ENCODE measurements at places on chromosomes 1 and 21.

- no peak for DNase-seq
These were observed 1.1 kb downstream of the UBE2J2 start for GRCh38 chr1:1272341-1273208.

GRCh38 chr21:37199057-37199924, 67.8 kb downstream of the VPS26C start:
- DNase-seq: no peak

DNA sequence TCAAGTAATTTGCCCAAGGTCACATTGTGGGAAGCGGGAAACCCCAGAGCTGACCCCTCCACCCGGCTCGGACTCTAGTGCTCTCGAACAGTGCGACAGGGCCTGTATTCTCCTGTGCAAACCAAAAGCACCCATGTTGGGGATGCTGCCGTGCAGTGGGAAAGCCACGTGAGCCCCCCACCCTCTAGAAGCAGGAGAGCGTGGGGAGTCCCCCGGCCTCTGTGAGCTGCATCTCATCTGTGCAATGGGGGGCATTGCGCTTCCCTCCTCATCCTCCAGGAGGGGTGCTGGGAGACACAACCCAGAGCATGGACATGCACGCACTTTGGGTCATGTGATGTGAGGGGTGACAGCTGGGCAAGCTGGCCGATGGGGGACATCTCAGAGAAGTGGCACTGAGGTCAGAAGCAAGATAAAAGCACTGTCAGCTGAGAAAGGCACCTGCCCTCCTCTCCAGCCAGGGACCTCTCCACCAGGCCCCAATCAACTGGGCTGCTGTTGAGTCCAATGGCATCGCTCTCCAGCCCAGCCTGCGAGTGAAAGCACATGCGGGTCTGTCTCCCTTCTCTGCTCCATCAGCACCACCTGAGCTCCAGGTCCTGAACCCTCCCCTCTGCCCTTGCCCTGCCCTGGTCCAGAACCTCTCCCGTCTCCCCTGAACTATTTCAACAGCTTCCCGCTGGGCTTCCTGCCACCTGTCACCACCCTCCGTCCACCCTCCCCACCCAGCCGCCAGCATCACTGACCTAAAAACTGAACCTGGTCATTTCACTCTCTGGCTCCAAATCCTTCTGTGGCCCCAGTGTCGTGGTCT, 76.4 kb upstream of the IFFO2 start:
- no peak for DNase-seq

DNA sequence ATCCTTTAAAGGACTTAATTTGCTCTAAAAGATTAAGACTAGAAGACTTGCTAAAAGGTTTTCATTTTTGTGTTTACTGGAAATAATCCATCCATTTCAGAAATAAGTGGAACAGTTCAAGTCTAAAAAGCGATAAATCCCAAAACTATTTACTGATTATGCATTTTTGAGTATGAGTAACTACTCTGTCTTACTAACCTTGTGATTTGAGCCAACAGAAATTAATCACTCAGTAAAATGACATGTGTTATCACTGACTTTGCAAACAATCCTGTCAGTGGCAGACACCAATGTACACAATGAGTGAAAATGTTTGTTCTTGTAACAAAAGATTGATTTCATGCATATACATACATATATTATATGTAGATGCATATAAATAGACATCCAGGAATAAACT, 218.0 kb downstream of the DENND1B start:
- no peak for DNase-seq

GRCh38 chr1:95041491-95042165, 31.1 kb downstream of the ALG14 start:
- DNase-seq: peak; percentile 86

DNA sequence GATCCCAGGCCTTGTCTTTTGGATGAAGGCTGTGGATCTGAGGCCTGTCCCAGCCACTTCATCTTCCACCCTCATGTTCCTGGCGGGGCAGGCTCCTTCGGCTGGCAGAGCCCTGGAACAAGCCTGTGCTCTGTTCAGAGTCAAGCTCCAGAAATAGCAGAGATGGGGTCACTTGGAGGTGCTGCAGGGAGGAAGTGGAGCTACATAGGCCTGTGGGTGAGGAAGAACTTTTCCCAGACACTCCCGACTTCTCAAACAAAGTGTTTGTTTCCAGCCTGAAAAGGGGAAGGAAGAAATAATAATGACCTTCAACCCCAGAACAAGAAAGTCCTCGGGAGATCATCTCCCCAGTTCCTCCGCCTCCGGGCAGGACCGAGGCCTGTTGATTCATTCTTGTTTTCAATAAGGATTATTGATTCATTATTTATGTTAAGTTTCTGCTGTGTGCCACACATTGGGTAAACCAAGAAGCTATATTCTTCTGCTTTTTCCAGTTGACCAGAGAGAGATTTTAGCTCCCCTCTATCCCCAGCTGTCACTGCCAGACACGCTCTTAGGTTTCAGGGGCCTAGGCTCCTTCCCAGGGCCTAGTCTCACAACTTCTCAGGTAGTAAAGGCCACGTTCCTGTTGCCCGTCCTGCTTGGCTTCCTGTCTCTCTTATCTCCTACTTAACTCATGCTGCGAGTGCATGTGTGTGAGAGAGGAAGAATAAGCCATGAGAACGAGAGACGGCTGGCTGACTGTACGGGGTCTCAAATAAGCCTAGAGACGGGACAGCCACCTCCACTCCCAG, 16.9 kb downstream of the IKBKE start:
- no peak for DNase-seq

- DNase-seq: no peak
These were observed 352.5 kb downstream of the NUF2 start for GRCh38 chr1:163674236-163674635.

DNA sequence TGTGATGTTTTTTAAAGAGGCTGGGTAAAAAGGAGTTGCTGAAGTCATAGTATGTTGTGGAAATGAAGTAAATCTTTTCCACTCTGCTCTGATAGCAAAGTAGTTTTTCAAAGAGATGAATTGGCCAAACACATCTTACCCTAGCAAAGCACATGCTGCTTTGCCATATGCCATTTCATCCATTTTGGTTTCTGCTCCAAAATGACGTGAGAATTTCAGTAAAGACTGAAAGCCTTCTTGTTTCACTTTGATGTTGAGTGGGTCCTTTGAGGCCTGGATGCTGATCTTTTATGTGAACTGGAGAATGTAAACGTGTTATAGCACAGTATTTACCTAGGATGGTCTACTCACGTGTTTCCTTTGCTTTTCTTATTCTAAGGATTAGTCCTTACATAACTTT, 73.3 kb upstream of the PGD start:
- no peak for DNase-seq

- DNase-seq: no peak
These were observed 23.9 kb upstream of the PRSS38 start for GRCh38 chr1:227791425-227792143.

GRCh38 chr1:171434717-171435346, 50.5 kb upstream of the PRRC2C start:
- no peak for DNase-seq

DNA sequence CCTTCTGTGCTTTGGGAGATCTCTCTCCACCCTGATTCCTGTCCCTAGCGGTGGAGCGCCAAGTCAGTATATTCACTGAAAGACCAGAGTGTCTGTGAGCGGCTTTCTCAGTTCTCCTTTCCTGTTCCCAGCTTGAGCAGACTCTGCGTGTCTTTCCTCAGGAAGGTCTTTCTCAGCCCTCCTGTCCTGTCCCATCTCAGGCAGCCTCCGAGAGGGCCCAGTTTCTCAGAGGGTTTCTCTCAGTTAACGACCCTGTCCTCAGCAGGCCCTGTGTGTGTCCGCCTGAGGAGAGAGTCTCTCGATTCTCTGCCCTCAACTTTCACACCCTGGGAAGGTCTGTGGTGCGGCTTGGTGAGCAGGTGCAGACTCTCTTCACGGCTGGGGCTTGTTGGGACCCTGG, 34.0 kb upstream of the CHIT1 start:
- DNase-seq: no peak

- DNase-seq: no peak
These were observed 170.7 kb downstream of the NEGR1 start for GRCh38 chr1:72111662-72112061.

- DNase-seq: no peak
These were observed 1510.3 kb downstream of the AMY1C start for GRCh38 chr1:105260001-105260400.

DNA sequence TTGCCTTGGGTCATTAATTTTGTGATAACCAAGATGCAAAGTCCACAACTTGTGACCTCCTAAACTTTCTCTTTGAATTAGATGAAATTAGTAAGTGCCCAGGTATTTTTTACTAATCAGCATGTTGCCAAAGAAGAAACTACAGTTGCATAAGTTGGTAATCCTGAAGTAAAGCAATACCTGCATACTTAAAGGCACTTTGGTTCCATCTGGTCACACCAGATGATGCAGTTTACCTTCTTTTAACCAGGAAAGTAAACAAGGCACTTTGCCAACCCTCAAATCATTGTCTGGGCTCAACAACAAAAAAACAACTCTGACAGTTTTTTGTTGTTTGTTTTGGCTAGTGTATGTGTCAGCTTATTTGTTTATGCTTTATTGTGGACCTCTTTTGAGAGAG, 55.5 kb upstream of the DYNLT5 start:
- DNase-seq: no peak

DNA sequence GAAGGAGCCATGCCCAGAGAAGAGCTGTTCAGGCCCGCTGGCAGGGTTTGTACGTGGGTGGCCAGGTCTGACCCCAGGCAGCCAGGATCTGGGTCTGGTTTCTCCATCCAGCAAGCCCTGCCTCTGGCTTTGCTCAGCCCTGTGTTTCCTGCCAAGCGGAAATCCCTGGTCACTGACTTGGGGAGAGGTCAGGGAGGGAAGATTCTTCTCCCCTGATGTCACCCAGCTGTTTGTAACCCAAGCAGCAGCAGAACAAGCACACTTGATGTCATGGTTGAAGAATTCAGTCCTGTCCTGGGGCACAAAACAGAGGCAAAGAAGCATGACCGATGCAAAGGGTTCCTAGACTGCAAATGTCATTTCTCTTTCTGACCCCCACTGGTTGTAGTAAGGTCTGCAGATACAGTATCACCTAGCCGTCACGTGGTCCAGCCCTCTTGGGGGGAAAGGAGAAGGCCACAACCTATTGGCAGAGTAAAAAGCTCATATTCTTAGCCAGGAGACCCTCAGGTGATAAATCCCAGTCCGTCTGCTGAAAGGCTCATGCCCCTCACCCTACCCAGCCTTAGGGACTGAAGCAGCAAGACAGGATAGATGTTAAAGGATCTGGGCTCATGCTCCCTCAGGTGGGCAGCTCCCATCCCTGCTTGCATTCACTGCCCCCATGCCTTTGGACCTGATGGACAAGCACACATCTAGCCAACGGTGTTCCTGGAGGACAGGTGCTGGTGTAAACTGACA, 120.9 kb downstream of the SYT2 start:
- DNase-seq: no peak

- DNase-seq: no peak
These were observed 550 bp upstream of the NFYC start for GRCh38 chr1:40690771-40691537.

- DNase-seq: no peak
These were observed 149.1 kb upstream of the L1TD1 start for GRCh38 chr1:62045574-62045973.

DNA sequence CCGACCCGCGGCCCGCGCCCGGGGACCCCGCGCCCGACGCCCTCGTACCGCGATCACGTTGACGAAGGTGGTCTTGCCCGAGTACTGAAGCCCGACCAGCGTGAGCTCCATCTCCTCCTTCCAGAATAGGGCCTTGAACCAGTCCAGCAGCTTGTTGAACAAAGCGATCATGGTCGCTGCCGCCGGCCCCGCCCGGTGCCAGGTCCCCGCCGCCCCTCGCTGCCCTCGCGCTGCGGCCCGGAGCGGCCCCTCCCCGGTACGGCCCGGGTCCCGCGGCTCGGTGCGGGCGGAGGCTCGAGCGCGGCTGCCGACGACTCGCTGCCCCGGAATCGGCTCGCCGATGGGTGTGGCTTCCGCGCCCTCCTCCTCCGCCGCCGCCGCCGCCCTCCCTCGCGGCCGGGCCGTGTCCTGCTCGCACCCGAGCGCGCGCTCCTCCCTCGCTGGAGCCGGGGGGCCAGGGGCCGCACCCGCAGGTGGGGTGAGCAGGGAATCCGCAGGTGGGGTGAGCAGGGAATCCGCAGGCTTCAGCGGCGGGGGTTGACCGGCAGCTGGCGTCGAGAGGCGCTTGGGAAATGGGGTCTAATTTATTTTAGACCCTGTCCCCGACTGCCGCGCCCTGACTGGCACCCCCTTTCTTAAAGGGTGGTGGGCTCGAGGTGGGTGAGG, at the start of gene ARL8A:
ARL8A (minus strand) TSS at position 336 of the 666 bp plus-strand sequence; CDS start at position 171, 165 bp downstream.
- no peak for DNase-seq

GRCh38 chr1:35461966-35462651, 95.1 kb downstream of the KIAA0319L start:
- no peak for DNase-seq

- no peak for DNase-seq
These were observed 28.4 kb downstream of the IER5 start for GRCh38 chr1:181116819-181117390.

DNA sequence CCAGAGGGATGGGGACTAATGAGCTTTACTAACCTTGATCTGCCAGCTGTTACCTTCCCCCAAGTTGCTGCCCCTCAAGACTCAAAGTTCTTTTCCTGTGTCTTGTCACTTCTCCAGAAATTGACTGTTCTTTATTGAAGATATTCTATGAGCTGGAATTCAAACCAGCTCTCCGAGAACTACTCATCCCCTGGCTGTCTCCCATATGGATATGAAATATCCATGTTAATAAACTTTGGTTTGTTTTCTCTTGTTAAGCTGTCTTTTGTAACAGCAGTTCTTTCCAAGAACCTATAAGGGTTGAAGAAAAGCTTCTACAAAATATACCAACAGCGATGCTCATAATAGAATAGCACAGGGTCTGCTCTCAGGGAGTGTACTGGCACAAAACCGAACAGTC, 77.0 kb downstream of the CAMK2N1 start:
- no peak for DNase-seq

DNA sequence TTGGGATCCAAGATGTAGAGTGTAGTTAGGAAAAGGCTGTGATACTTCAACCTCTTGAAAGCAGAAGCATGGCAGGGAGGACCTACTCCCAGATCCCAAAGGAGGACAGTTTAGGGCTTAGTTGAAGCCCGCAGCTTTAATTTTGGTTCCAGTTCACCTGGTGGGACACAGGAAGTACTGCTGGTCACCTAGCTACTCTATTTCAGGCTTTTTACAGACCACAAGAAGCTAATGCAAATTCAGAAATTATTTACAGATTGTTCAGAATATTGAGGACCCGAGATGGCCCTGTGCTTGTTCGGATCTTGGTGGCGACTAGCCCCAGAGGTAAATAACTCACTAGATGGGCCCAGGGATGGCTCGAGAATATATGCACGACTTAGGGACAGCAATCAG, 6.4 kb upstream of the SMCP start:
- DNase-seq: no peak

DNA sequence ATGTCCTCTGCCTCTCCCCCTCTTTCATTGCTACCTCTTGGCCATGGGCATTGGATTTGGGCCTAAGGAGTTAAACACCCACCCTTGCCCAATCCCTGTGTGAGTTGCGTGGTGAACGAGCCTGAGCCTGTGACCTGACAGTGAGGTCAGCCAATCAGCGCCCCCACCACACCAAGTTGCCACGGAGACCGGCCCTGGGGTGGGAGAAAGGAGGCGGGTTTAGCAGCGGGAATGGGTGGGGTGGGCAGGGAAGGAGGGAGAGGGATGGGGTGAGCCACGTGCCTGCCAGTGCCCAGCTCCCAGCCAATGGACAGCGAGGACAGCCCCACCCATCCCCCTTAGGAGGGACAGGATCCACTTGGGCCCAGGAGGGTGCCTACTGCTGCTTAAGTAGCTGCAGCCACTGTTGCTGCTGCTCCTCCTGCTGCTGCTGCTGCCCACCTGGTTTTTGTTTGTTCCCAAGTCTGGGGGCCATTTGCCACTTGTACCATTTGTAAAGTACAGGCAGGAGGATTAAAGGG, 9.5 kb downstream of the ZBTB7B start:
- no peak for DNase-seq

- DNase-seq: no peak
These were observed 79.6 kb downstream of the PIK3CD start for GRCh38 chr1:9731051-9731537.
